ENCODE measurements at places on chromosomes 7 and 10.
A peak's percentile ranks its signal among the peaks of the same experiment; 100 is the strongest.

DNA sequence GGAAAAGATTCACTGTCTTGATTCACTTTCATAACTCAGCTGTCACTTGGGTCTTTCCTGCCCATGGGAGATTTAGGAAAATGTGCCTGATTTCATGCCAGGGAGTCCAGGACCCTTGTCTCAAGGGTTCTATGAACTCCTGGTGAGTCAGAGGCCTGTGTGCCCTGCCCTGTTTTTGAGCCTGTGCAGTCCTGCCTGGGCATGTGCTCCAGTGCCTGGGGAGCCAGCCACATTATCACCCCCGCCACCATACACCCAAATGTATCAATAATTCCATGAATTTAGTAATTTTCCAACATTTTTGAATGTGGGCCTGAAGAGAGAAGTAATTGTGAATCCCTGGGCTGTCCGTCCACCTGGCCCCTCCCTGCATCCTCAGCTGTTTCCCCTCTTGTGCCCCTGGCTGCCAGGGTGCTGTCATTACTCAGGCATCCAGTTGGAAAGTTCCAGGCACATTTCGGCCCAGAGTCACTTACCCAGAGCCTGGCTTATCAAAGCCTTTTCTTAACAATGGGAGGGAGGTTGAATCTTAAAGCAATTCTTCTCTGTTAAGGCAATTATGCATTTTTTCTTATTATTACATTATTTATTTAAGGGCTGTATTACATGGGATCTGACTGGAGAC, 287.8 kb upstream of the CDC14C start:
- H3K4me3 ChIP-seq = no peak overlapping the region
- DNase-seq = no peak
- peaks cover 19% of the 10 kb centered on the region for H3K4me1 ChIP-seq
- no peak overlapping the region for H3K27ac ChIP-seq
- peaks cover 6% of the 10 kb centered on the region for H3K36me3 ChIP-seq

DNA sequence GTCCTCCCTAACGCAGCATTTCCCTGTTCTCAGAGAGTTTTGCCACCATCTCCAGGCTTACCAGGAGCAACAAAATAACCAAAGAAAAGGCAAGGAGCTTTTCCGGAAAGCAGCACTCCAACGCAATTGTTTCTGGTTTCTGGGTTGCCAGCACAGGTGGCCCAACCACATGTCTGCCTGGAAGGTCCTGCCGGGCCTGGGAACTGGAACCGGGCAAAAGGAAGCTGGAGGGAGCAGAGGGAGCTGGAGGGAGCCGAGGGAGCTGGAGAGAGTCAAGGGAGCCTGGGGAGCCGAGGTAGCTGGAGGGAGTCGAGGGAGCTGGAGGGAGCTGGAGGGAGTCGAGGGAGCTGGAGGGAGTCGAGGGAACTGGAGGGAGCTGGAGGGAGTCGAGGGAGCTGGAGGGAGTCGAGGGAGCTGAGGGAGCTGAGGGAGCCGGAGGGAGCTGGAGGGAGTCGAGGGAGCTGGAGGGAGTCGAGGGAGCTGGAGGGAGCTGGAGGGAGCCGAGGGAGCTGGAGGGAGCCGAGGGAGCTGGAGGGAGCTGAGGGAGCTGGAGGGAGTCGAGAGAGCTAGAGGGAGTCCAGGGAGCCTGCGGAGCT, 54.6 kb downstream of the STK32C start:
- no peak for DNase-seq
- H3K36me3 ChIP-seq = no peaks in the 10 kb centered on the region
- no peaks in the 10 kb centered on the region for H3K27me3 ChIP-seq
- H3K4me1 ChIP-seq = peaks cover 1% of the 10 kb centered on the region
- H3K27ac ChIP-seq = no peak overlapping the region

DNA sequence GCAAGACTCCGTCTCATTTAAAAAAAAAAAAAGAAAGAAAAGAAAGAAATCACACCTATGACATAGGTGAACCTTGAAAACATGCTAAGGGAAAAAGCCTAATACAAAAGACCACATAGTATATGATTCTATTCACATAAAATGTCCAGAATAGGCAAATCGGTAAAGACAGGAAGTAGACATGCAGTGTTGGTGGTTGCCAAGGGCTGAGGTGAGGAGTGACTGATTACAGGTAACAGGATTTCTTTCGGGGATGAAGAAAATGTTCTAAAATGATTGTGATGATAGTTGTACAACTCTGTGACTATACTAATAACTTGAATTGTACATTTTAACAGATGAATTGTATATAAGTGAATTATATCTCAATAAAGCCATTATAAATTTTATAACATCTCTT, 3.3 kb downstream of the XPNPEP1 start:
- H3K4me1 ChIP-seq = peaks cover 61% of the 10 kb centered on the region
- no peaks in the 10 kb centered on the region for H3K27me3 ChIP-seq
- H3K4me3 ChIP-seq = peak overlapping the region; percentile 47
- H3K36me3 ChIP-seq = peaks cover 45% of the 10 kb centered on the region
- DNase-seq = no peak

- H3K36me3 ChIP-seq = no peaks in the 10 kb centered on the region
- H3K4me1 ChIP-seq = no peaks in the 10 kb centered on the region
- no peak overlapping the region for H3K27ac ChIP-seq
- DNase-seq = no peak
Observed at GRCh38 chr10:17730667-17731066, 21.3 kb upstream of the TMEM236 start.

GRCh38 chr7:12401538-12402364, 1.9 kb downstream of the VWDE start:
- H3K4me3 ChIP-seq = peak overlapping the region; percentile 15
- peaks cover 24% of the 10 kb centered on the region for H3K27me3 ChIP-seq
- no peak overlapping the region for H3K27ac ChIP-seq
- peaks cover 19% of the 10 kb centered on the region for H3K4me1 ChIP-seq

DNA sequence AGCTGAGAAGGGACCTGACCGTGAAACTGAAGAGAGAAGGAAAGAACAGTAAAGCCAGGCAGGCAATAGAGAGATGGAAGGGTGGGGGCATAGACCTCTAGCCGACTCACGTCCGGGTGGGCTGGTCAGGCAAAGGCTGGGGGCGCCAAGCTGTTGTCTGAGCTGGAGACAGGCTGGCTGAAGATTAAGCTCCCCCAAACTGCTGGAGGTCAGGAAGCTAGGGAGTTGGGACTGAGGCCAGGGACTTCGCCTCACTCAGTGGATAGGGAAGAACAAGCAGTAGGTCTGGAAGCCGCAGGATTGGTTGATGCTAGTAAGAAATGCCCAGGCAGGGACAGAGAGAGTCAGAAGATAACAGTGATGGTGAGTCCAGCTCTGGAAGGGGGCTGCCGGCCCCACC, 5.3 kb downstream of the PITX3 start:
- H3K36me3 ChIP-seq = no peaks in the 10 kb centered on the region
- H3K27ac ChIP-seq = no peak overlapping the region
- H3K4me1 ChIP-seq = peaks cover 5% of the 10 kb centered on the region
- no peak overlapping the region for H3K4me3 ChIP-seq
- peaks cover 64% of the 10 kb centered on the region for H3K27me3 ChIP-seq

GRCh38 chr10:60894786-60895185, 49.2 kb downstream of the RHOBTB1 start:
- H3K27ac ChIP-seq = no peak overlapping the region
- DNase-seq = no peak
- no peak overlapping the region for H3K4me3 ChIP-seq
- peaks cover 9% of the 10 kb centered on the region for H3K27me3 ChIP-seq
- no peaks in the 10 kb centered on the region for H3K4me1 ChIP-seq

GRCh38 chr7:151349507-151349853, 7.9 kb downstream of the NUB1 start:
- no peaks in the 10 kb centered on the region for H3K27me3 ChIP-seq
- H3K4me3 ChIP-seq = peak overlapping the region; percentile 86
- peaks cover 23% of the 10 kb centered on the region for H3K36me3 ChIP-seq
- DNase-seq = no peak
- peaks cover 35% of the 10 kb centered on the region for H3K4me1 ChIP-seq

DNA sequence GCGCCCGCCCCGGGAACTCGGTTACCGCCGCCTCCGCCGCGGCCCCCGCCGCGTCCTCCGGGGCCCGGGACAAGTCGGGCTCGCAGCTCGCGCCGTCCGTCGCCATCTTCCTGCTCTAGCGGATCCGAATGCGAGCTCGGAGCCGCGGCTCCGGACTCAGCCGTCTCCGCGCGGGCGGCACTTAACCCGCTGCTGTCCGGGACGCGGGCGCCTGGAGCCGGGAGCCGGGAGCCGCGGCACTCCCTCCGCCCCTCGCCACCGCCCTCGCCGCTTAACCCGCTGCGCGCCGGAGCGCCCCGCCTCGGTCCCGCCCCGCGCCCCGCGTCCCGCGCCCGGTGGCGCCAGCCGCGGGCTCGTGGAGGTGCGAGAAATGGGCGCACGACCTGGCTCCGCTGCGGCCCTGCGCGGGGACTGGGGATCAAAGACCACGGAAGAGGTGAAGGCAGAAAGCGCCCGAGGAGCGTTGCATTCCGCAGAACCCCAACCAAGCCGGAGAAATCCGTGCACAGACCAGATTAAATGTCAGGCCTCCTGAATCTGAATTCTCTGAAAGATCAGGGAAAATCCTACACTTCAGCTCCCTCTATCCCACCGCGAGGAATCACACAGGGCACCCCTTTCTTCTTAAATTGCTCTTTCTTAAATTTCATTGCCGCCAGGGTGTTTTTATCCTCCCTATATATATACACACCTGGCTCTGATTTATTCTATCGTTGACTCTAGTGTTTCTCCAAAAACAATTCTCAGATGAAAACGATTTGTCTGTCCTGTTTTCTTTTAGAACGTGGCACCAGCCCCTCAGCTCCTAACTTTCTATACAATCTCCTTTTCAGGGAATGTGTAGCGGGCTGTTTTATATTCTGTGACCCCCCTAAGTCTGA, at the start of gene CTTNBP2:
CTTNBP2 (minus strand) TSS at position 132 of the 881 bp plus-strand sequence; CDS start at position 106, 26 bp downstream.
- H3K4me3 ChIP-seq = peak within 1 kb of the TSS; percentile 27
- H3K4me1 ChIP-seq = peaks cover 3% of the 10 kb centered on the region

- no peak for DNase-seq
- H3K4me1 ChIP-seq = no peaks in the 10 kb centered on the region
- no peak overlapping the region for H3K4me3 ChIP-seq
- H3K27ac ChIP-seq = no peak overlapping the region
Observed at GRCh38 chr7:64916-65341, 127.4 kb upstream of the FAM20C start.

DNA sequence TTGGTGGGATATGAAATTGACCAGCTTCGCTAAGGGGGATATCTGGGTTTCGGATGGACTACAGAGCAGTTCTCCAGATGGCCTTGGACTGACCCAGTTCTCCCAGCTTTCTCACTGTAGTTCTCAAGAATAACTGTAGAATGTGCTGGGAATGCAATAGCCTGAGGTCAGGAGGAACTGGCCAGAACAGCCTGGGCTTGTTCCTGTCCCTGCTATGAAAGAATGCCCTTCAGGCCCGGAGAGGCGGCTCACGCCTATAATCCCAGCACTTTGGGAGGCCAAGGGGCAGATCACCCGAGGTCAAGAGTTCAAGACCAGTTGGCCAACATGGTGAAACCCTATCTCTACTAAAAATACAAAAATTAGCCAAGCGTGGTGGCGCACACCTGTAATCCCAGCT, 12.3 kb upstream of the TSPAN14 start:
- H3K4me3 ChIP-seq = no peak overlapping the region
- peaks cover 14% of the 10 kb centered on the region for H3K27me3 ChIP-seq
- H3K4me1 ChIP-seq = peaks cover 25% of the 10 kb centered on the region
- H3K27ac ChIP-seq = no peak overlapping the region
- H3K36me3 ChIP-seq = no peaks in the 10 kb centered on the region

DNA sequence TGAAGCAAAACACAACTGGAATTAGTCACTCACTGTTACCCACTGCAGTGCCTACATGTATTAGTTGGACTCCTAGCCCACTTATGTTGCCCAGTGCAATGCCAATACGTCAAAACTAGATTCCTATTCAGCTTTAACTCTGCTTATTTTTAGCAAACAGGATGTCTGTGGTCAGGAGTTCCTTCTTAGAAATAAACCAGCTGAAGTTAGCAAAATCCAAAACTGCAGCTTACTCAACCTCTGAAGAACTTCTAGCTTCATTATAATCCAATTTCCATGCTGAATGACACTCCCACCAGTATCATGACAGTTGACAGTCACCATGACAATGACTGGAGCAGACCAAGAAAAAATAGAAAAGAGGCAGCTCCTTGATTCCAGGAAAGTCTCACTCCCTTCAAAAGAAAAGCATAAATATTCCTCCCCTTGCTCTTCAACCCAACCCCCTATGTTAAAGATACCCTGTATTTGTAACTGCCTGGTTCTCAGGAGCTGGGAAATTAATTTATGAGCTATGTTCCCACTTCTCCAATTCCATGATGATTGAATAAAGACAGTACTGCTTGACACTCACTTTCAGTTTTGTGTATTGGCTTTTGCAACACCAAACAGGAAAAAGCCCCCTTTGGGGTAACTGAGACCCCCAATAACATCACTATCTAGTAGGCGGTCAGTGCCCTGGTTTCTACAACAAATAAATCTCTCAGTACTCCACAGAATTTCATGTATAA, 327.4 kb downstream of the SORCS1 start:
- H3K27ac ChIP-seq = peak overlapping the region; percentile 76
- DNase-seq = no peak
- H3K4me1 ChIP-seq = peaks cover 10% of the 10 kb centered on the region
- peak overlapping the region; percentile 57 for H3K4me3 ChIP-seq
- H3K36me3 ChIP-seq = no peaks in the 10 kb centered on the region

DNA sequence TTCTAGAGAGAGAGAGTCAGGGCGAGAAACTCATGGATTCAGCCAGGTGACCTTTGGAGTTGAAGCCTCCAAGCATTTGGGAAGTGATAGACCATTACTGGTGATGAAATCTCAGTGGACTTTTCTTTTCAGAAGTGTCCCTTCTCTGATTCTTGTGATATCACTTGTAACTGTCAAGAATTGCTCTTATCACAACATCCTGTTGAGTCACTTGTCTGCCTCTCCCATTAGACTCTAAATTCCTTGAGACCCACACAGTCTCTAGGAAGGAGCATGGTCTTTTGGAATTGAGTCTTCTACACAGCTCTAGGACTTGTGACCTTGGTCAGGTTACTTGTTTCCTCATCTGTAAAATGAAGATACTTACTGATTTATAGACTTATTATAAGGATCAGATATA, 81.0 kb downstream of the CFAP58 start:
- DNase-seq = no peak
- H3K27me3 ChIP-seq = peaks cover 3% of the 10 kb centered on the region
- H3K4me1 ChIP-seq = no peaks in the 10 kb centered on the region
- H3K36me3 ChIP-seq = no peaks in the 10 kb centered on the region

GRCh38 chr7:13198036-13198435, 510.6 kb downstream of the ARL4A start:
- H3K4me3 ChIP-seq = no peak overlapping the region
- H3K27me3 ChIP-seq = no peaks in the 10 kb centered on the region
- no peak overlapping the region for H3K27ac ChIP-seq
- no peaks in the 10 kb centered on the region for H3K4me1 ChIP-seq

DNA sequence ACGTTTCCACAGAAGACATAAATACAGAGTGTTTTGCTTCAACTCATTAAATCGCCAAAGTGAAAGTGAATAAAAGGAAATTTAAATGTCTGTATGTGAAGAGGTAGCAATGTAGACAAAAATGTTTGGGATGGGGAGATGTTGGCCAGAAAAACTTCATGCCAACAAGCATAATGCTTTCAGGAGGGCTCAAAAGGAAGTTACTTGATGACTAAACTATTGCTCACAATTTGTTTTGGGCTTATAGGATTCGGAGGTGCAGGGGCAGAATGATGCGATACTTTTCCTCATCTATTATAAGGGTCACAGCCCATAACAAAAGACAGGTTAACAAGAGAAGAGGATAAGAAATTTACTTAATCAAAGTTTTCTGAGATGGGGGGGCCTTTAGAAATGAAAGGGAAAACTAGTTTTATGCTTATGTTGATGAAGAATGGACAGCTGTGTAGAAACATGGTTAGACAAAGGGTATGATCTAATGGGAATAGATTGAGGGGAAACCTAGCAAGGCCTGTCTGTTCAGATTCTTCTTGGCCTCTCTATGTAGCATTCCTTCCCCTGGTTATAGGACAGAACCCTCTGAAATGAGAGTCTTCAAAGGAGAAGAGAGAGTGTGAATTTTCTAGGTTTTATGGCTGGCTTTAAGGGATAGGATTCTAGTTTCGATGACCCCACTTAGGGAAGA, 898.6 kb downstream of the LRMDA start:
- no peaks in the 10 kb centered on the region for H3K4me1 ChIP-seq
- H3K36me3 ChIP-seq = no peaks in the 10 kb centered on the region
- no peak overlapping the region for H3K4me3 ChIP-seq
- H3K27ac ChIP-seq = no peak overlapping the region
